ENCODE measurements at places on chromosomes 1 and 21.
A peak's percentile ranks its signal among the peaks of the same experiment; 100 is the strongest.

GRCh38 chr1:42797414-42797813, 12.6 kb downstream of the TMEM269 start:
- H3K27me3 ChIP-seq: no peaks in the 10 kb centered on the region
- DNase-seq: no peak
- H3K4me3 ChIP-seq: no peak overlapping the region
- H3K27ac ChIP-seq: no peak overlapping the region
- no peaks in the 10 kb centered on the region for H3K4me1 ChIP-seq

GRCh38 chr1:52944566-52944965, 17.5 kb downstream of the SCP2 start:
- H3K36me3 ChIP-seq: no peaks in the 10 kb centered on the region
- no peak overlapping the region for H3K27ac ChIP-seq
- no peaks in the 10 kb centered on the region for H3K4me1 ChIP-seq

- H3K36me3 ChIP-seq: no peaks in the 10 kb centered on the region
- no peaks in the 10 kb centered on the region for H3K4me1 ChIP-seq
- no peak overlapping the region for H3K4me3 ChIP-seq
- no peaks in the 10 kb centered on the region for H3K27me3 ChIP-seq
- H3K27ac ChIP-seq: no peak overlapping the region
- no peak for DNase-seq
These were observed 410.1 kb downstream of the OMA1 start for GRCh38 chr1:58136387-58136786.

DNA sequence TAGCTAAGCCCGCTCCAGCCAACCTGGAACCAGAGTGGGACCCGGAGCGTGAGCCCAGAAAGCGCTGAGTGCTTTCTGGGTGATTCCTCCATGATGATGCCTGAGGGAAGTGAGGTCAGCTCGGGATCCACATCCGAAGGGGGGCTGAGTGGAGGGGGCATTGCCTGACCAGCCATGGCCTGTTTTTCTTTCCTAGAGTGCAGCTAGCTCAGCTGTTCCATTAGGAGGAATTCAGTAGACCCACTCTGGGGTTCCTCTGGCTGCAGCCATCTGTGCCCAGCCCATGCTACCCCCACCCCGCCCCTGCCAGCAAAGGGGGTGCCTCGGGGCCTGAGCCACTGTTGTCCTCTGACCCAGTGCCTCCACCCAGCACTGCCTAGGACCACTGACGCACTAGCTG, 9.6 kb upstream of the SLC25A34 start:
- no peak for DNase-seq
- no peaks in the 10 kb centered on the region for H3K4me1 ChIP-seq
- no peak overlapping the region for H3K27ac ChIP-seq
- no peaks in the 10 kb centered on the region for H3K27me3 ChIP-seq
- H3K36me3 ChIP-seq: peaks cover 18% of the 10 kb centered on the region

GRCh38 chr1:150320667-150320978, 710 bp upstream of the PRPF3 start:
- no peaks in the 10 kb centered on the region for H3K36me3 ChIP-seq
- no peaks in the 10 kb centered on the region for H3K4me1 ChIP-seq
- no peaks in the 10 kb centered on the region for H3K27me3 ChIP-seq
- H3K4me3 ChIP-seq: peak overlapping the region; percentile 59
- no peak for DNase-seq
- H3K27ac ChIP-seq: peak overlapping the region; percentile 87

- DNase-seq: peak; percentile 85
- H3K27me3 ChIP-seq: no peaks in the 10 kb centered on the region
- H3K4me1 ChIP-seq: no peaks in the 10 kb centered on the region
- peak within 1 kb of the TSS; percentile 99 for H3K27ac ChIP-seq
- peak within 1 kb of the TSS; percentile 90 for H3K4me3 ChIP-seq
- no peaks in the 10 kb centered on the region for H3K36me3 ChIP-seq
These were observed at the start of gene USP25 for GRCh38 chr21:15729674-15730483. Gene USP25, plus strand, starts transcription at chr21:15729982. Its CDS starts 412 bp downstream, at chr21:15730394.

GRCh38 chr1:53317646-53318539, 10.0 kb downstream of the LRP8 start:
- no peaks in the 10 kb centered on the region for H3K27me3 ChIP-seq
- no peaks in the 10 kb centered on the region for H3K36me3 ChIP-seq
- H3K27ac ChIP-seq: no peak overlapping the region
- H3K4me1 ChIP-seq: no peaks in the 10 kb centered on the region

GRCh38 chr21:30083225-30083945, 83.2 kb downstream of the CLDN17 start:
- DNase-seq: no peak
- H3K4me1 ChIP-seq: no peaks in the 10 kb centered on the region
- H3K36me3 ChIP-seq: no peaks in the 10 kb centered on the region
- H3K27me3 ChIP-seq: no peaks in the 10 kb centered on the region
- no peak overlapping the region for H3K27ac ChIP-seq

- H3K4me1 ChIP-seq: no peaks in the 10 kb centered on the region
- no peak overlapping the region for H3K4me3 ChIP-seq
- no peaks in the 10 kb centered on the region for H3K36me3 ChIP-seq
- no peak overlapping the region for H3K27ac ChIP-seq
- DNase-seq: no peak
These were observed 32.8 kb upstream of the S1PR1 start for GRCh38 chr1:101203820-101204540.

GRCh38 chr1:220812308-220812707, 25.6 kb downstream of the MTARC1 start:
- no peak overlapping the region for H3K4me3 ChIP-seq
- no peak overlapping the region for H3K27ac ChIP-seq
- no peaks in the 10 kb centered on the region for H3K27me3 ChIP-seq
- DNase-seq: no peak
- H3K4me1 ChIP-seq: no peaks in the 10 kb centered on the region

DNA sequence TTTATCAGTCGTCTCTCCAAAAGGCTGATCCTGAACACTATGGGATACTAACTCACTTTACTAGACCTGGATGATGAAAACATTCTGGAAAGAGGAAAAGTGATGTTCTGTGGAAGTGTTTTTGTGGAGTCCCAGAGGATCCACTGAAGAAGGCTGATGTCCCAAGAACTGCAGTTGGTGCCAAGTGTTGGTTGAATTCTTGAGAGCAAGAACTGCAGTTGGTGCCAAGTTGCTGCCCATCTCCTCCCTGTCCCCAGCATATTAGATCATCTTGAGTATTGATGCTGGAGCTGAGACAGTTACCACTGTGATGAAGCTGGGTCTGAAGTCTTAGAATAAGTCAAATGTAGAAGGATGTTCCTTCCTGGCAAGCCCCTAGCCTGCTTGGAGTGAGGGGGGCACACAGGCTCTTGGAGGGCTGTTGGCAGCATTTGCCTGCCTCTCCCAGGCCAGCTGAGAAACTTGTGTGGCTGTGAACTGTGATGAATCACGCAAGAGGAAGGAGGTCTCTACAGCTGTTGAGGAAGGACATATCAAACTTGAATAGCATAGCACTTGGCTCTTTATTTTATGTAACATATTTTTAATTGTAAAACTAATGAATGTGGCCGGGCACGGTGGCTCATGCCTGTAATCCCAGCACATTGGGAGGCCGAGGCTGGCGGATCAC, 48.1 kb downstream of the DNAJC6 start:
- no peaks in the 10 kb centered on the region for H3K4me1 ChIP-seq
- H3K36me3 ChIP-seq: no peaks in the 10 kb centered on the region
- DNase-seq: no peak
- H3K27ac ChIP-seq: no peak overlapping the region
- no peak overlapping the region for H3K4me3 ChIP-seq
- H3K27me3 ChIP-seq: no peaks in the 10 kb centered on the region

DNA sequence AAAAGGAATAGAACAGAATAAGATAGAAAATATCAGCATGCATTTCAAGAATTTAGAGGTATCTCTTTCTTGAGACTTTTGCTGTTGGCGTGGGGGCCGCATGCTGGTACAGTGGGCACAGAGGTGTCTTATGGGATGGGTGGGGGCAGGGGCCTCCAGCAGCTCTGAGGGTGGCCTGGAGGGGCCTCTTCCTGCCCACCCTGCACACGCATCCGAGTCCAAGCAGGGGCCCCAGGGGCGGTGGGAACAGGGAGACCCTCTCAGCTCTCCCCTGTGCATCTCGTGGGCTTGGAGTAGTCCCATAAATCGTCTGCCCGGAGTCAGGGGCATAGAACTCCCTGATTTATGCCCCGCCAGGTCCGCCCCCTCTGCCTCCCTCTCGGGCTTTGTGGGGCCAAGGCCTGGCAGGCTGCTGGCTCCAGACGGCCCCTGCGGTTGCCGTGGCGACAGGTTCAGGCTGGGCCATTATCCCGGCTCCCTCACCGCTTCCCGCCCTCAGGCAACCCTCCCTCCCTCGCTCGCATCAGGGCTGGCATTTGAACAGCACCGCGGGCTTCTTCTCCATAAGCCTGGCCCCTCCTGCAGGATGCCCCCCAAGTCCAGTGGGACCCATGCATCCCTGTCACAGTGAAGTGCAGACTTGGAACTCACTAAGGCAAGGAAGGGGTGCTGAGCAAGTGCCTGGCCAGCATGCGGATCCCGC, 133.2 kb upstream of the ZBTB40 start:
- H3K36me3 ChIP-seq: no peaks in the 10 kb centered on the region
- no peak overlapping the region for H3K27ac ChIP-seq
- no peaks in the 10 kb centered on the region for H3K4me1 ChIP-seq
- H3K4me3 ChIP-seq: no peak overlapping the region
- peak; percentile 19 for DNase-seq

- DNase-seq: no peak
- H3K36me3 ChIP-seq: no peaks in the 10 kb centered on the region
- no peaks in the 10 kb centered on the region for H3K27me3 ChIP-seq
- H3K4me1 ChIP-seq: no peaks in the 10 kb centered on the region
These were observed 5.5 kb downstream of the C1QB start for GRCh38 chr1:22658385-22659163.

- DNase-seq: no peak
- H3K27me3 ChIP-seq: no peaks in the 10 kb centered on the region
- no peaks in the 10 kb centered on the region for H3K36me3 ChIP-seq
These were observed 60.4 kb upstream of the C1orf53 start for GRCh38 chr1:197841883-197842553.

- H3K27ac ChIP-seq: no peak overlapping the region
- no peak for DNase-seq
- H3K4me3 ChIP-seq: no peak overlapping the region
- no peaks in the 10 kb centered on the region for H3K36me3 ChIP-seq
- no peaks in the 10 kb centered on the region for H3K4me1 ChIP-seq
These were observed 7.9 kb upstream of the OPRD1 start for GRCh38 chr1:28804071-28804470.

DNA sequence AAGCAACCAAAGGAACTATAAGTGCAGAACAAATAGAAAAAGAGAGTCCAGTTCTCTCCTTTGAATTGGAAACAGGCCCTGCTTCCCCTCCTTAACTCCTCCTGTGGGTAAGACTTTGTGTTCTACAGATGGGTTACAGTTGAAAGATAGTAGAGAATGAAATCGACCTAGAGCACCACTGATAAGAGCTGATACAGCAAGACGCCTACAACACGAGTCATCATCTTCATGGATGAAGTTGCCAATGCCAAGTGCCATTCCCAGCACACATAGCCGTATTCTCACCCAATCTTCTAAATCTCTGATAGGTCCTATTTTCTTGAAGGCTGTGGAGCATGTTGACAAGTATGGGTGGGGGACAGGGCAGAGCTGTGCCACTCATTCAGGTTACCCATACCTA, 99.8 kb upstream of the CAMK1G start:
- H3K36me3 ChIP-seq: no peaks in the 10 kb centered on the region
- H3K4me1 ChIP-seq: no peaks in the 10 kb centered on the region
- H3K4me3 ChIP-seq: no peak overlapping the region
- no peaks in the 10 kb centered on the region for H3K27me3 ChIP-seq
- H3K27ac ChIP-seq: no peak overlapping the region

DNA sequence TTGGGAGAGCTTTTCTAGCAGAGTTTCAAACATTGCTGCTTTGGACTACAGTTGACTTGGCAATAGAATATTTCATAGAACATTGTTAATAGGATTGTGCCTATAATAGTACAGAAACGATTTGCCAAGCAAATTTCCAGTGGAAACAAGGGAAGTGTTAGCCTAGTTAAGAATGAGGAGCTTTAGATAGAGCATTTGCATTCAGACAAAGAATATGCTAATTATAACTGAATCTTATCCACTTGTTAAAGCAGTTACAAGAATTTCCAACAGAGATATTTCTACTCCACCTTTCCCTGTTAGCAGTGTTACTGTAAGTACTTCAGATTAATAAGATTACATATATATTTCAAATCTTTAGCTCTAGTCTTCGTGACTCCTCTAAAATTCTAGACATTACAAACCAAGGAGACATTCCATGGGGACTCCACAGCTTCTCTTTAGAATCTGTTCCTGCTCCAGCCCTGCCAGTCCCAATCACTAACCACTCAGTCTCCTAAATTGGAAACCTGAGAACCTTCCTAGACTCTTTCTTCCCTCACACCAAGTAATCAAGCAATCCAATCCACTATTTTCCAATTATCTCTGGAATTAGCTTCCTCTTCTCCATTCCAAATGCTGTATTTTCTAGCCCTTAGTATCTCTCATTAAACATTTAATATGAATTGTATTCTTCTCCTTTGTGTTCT, 141.8 kb upstream of the PBX1 start:
- H3K27ac ChIP-seq: no peak overlapping the region
- H3K4me1 ChIP-seq: no peaks in the 10 kb centered on the region
- DNase-seq: no peak
- no peaks in the 10 kb centered on the region for H3K27me3 ChIP-seq
- H3K4me3 ChIP-seq: no peak overlapping the region

- no peaks in the 10 kb centered on the region for H3K27me3 ChIP-seq
- no peaks in the 10 kb centered on the region for H3K4me1 ChIP-seq
- no peaks in the 10 kb centered on the region for H3K36me3 ChIP-seq
- no peak overlapping the region for H3K4me3 ChIP-seq
- DNase-seq: no peak
- H3K27ac ChIP-seq: no peak overlapping the region
These were observed 221.1 kb downstream of the KCNJ6 start for GRCh38 chr21:37695111-37695510.

DNA sequence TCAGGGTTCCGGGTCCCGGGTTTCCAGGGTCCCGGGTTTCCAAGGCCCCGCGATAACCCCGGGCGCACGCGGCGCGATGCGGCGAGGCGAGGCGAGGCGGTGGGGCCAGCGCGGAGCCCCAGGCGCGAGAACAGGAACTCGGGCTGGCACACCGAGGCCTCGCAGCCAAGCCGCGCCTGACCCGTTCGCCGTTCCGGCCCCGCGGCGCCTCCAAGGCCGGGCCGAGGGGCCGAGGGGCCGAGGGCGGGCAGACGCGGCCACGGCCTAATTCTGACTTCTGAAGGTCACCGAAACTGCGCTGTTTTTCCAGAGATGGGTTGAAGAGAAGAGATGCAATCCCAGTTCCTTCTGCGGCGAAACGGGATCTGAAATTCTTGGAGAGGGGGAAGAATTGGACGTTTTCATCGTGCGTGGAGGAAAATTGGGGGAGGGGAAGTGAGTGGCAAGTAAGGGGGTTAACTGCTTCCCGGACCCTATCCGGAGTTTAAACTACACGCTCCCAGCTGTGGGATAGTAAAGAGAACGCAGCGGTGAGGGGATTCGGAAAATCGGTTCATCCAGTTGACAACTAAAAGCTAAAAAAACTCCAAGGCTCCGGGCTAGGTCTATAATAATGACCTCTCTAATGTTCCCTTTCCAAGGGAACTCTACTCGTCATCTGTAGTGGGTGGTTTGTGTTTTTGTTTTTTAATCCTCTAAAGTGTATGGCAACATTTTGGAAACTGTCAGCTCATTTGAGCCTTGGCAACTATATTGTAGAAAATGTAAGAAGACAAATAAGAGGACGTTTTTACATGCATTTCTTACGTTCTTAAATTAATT, 8.2 kb downstream of the TBX15 start:
- H3K27me3 ChIP-seq: peaks cover 41% of the 10 kb centered on the region
- H3K36me3 ChIP-seq: no peaks in the 10 kb centered on the region
- H3K27ac ChIP-seq: no peak overlapping the region
- H3K4me3 ChIP-seq: peak overlapping the region; percentile 57

GRCh38 chr1:232130815-232131480, 499.0 kb downstream of the SIPA1L2 start:
- DNase-seq: no peak
- H3K27ac ChIP-seq: no peak overlapping the region
- H3K36me3 ChIP-seq: no peaks in the 10 kb centered on the region
- no peaks in the 10 kb centered on the region for H3K27me3 ChIP-seq

All from breast epithelium (tissue), 4 donors.